ENCODE measurements at places on chromosomes 2 and 18. TPM values are rescaled to one million over a fixed set of nuclear protein-coding genes. Genes with fewer than 3 reads are reported as not detected.

GRCh38 chr2:16538707-16539106 is 126.9 kb downstream of the CYRIA start:
- no peaks in the 10 kb centered on the region for H3K36me3 ChIP-seq
- no peaks in the 10 kb centered on the region for H3K4me1 ChIP-seq
- no peak overlapping the region for H3K4me3 ChIP-seq
- DNase-seq, result no peak

DNA sequence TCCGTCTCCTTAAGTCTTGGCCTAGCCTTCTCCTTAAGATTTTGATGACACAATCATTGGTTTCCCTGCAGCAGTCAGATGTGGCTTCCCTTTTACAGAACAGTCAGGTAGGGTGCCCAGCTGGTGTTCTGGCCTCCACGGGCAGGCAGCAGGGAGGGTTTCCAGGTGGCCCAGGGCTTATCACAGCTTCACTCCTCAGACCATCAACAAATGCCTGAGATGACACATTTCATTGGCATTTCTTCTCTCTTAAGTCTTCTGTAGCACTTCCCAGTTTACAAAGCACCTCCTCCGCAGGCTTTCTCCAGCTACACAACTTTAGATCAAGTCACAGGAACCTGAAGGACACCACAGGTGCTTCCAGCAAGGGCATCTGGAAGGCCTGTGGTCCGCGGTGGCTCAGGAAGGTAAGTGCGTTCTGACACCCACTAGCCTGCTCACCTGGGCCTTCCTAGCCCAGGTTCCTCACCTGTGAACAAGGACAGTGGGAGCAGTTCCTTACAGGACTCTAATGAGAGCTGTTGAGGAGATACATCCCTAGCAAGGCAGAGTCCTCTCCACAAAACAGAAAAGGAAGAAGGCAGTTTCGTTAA is 37.6 kb downstream of the PTPN18 start:
- no peak overlapping the region for H3K27ac ChIP-seq
- H3K27me3 ChIP-seq, result no peaks in the 10 kb centered on the region
- H3K4me1 ChIP-seq, result peaks cover 38% of the 10 kb centered on the region
- DNase-seq, result peak; percentile 37
- no peaks in the 10 kb centered on the region for H3K36me3 ChIP-seq

DNA sequence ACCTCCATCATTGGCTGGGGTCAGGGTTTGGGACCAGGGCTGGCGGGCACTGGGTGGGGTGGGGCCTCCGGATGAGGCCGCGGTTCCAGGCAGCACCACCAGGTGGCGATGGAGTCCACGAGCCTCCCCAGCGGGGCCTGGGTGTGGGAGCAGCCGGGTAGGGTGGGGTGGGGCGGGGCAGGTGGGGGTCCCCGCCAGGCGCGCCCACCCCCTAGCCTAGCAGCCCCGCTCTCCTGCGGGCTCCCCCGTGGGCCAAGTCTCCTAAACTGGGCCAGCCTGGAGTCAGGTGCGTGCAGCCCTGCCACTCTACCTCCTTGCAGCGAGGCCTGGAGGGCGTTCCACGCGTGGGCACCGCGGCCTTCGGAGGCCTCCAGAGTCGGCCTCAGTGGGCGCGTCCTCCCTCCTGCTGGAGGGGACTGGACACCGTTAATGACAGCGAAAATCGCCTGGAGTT is 187.5 kb downstream of the TWIST2 start:
- no peak overlapping the region for H3K27ac ChIP-seq
- no peak overlapping the region for H3K4me3 ChIP-seq
- H3K36me3 ChIP-seq, result no peaks in the 10 kb centered on the region
- no peaks in the 10 kb centered on the region for H3K27me3 ChIP-seq

- no peak overlapping the region for H3K27ac ChIP-seq
- no peak overlapping the region for H3K4me3 ChIP-seq
- 0 out of 2 replicates have a peak, but pooled peaks cover 2% of the 10 kb centered on the region for H3K27me3 ChIP-seq
- no peaks in the 10 kb centered on the region for H3K4me1 ChIP-seq
Observed at GRCh38 chr2:6671913-6672312, 193.8 kb downstream of the CMPK2 start.

The CCL20 gene
- not detected for total RNA-seq

Measured in Karpas-422 (cell line).